ENCODE measurements at places on chromosomes 12 and 14.

- DNase-seq: no peak
These were observed 5.1 kb downstream of the CACNA1C start for GRCh38 chr12:2057795-2058408.

GRCh38 chr12:94545935-94546771 lies 86.5 kb upstream of the CEP83 start:
- peak; percentile 84 for DNase-seq

DNA sequence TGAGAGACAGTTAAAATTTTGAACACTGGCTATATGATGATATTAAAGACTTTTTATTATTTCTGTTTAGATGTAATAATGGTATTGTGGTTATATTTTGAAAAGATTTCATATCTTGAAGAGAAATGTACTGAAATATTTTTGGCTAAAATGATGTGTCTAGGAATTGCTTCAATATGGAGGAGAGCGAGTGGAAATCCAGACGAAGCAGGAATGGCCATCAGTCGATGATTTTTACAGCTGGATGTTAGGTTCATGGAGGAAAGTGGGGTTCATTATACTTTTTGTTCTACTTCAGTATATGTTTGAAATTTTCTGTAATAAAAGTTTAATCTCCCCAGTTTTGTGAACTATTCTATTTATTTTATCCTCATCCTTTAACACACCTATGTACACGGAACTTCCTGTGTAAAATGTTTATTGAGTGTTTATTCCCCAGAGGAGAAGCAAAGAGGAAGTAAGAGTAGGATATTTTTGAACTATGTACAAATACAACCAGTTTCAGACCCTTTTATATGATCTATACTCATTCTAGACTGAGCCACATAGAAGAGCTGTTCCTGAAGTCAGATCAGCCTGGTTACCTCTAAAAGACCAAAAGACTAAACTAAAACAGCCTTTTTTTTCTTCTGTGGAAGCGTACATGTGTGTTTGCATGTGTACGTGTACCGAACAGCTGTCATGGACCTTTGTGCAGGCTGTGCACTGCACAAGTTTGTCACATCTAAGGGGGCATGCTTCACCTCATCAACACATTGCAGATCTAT lies 211.0 kb upstream of the NUDT4 start:
- DNase-seq: no peak

GRCh38 chr14:40025101-40025500 lies 592.9 kb upstream of the FBXO33 start:
- no peak for DNase-seq

DNA sequence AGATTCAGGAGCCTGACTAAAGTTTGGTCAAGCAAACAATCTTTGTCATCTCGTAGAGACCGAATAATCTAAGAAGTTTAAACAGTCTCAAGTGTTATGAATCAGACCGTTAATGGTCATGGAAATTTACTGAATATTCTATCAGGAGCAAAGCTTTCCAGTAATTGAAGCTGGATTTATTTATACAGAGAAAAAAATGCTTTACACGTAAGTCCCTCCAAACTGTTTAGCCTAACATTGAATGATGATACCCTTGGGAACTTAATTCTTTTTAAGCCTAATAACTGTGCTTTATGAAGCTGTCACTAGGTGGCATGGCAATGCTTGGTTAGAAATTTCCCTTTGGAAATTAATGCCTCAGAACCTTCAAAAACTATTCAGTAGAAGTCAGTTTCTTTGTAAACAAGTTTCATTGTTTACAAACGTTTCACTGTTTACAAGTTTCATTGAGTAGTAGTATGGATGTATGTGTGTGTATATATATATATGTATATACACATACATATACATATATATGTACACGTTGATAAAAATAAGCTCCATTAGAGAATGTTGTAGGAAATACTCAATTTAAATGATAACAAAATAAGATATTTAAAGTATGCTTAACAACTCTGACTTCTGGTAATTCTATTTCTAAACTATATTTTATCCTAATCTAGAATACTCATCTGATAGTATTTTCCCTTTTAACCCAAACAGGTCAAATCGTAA lies 32.1 kb downstream of the DEPDC4 start:
- DNase-seq: peak; percentile 72

GRCh38 chr12:124227951-124228711 lies 66.8 kb upstream of the RFLNA start:
- DNase-seq: no peak

- no peak for DNase-seq
These were observed 10.9 kb upstream of the ZNF740 start for GRCh38 chr12:53169644-53170043.

- no peak for DNase-seq
These were observed 155.0 kb downstream of the GCH1 start for GRCh38 chr14:54747616-54748015.

DNA sequence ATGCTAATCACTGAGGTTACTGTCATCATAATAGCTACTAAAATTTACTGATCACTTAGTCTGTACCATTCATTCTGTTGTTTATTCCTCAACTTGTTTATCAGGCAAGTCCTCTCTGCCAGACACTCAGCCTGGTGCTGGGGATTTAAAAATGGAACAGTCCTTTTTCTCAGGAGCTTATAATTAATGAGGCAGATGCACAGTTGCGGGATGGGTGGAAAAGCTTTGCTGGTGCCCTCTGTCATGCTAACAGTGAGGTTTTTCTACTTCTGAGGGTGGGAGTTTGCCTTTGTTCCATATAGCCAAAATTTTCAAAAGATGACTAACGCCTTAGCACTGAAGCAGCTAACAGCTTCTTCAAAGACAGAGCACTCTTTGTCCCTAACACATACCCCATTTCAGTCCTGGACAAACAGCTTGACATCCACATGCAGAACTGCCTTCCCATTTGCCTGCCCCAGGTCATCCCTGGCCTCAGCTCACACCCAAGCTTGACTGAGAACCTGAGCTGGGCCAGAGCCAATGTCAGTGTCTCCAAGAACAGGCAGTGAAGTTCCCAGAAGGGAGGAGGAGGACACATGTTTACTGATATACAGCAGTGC lies 30.8 kb upstream of the HSPB8 start:
- DNase-seq: peak; percentile 68

GRCh38 chr14:93375673-93376156 lies 28.7 kb downstream of the COX8C start:
- no peak for DNase-seq

GRCh38 chr14:59069163-59069854 lies 119.2 kb upstream of the DAAM1 start:
- DNase-seq: no peak

DNA sequence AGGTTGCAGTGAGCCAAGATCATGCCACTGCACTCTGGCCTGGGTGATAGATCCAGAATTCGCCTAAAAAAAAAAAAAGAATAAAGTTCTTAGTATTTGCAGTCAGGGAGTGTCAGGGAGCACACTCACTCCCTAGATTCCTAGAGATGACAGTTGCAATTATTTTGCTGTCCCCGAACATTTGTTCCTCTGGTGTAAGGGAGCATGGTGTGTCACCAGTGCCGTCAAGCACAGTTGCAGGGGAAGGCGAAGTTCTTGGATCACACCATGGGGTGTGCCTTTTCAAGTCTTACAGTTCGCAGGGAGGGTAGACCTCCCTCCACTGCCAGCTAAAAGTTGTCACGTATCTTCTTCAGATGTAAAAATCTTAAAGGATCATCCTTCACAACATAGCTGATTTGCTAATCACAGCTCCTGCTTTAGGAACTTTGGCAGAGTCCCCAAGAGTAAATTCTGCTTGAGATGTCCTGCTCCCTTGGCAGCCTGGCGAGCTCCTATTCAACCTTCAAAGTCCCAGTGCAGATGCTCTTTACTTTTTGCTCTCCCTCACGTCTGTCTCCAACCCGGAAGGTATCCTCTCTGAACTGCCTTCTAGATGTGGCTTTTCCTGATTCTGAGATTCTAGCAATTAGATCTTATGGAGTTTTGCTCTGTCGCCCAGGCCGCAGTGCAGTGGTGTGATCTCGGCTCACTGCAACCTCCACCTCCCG lies 11.3 kb downstream of the ACACB start:
- DNase-seq: no peak

DNA sequence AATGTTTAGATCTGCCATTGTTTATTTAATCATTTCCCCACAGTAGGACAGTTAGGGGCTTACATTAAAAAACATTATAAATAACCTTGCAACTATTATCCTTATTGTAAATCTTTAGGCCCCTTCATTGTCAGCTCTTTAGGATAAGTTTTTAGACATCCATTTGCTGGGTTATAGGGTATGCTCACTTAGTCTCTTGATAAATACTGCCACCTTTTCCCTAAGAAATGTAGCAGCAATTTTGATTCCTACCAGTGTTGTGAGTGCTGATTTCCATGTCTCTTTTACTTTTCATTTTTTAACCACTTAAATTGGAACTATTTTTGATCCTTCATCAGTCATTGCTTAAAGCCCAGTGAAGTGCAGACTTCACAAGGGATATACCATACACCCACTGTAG lies 94.4 kb downstream of the AVPR1A start:
- DNase-seq: no peak

GRCh38 chr12:131368668-131369071 lies 342.2 kb upstream of the SFSWAP start:
- no peak for DNase-seq

DNA sequence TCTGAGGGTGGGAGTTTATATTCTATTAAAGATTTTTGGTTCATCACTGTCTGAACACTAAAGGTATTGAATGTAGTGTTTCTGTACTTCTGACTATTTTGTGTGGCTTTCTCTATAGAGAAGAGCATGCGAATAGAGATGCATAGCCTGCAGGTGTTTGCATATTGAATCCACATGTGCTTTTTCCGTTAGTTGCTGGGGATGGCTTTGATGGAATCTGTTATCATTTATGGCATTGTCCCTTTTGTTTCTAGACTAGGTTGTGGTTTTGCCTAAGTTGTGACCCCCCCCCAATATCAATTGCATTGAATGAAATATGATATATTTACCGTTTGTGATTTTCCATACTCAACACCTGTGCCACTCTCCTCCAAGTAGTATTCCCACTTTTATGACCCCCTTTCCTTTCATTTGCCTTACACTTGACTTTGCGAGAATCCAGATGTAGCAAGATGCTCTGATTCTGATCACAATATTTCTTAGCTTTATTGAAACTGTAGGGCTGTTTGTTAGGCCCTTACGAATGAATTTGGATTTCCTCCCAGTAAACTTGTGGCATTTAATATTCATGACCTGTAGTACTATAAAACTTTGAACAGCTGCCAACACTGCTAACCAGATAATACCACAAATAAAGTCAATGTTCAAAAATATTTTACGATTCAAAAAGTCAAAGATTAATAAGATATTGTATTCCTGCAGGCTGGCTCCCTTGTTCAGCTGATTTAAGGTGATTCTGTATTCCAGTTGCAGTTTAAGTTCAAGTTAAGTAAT lies 176.4 kb downstream of the TMTC2 start:
- DNase-seq: no peak

GRCh38 chr12:806200-806791 lies 53.9 kb downstream of the WNK1 start:
- no peak for DNase-seq

GRCh38 chr14:93976477-93977057 lies at the start of gene ASB2:
ASB2 (minus strand) TSS chr14:93976570; CDS start chr14:93964539, 12,031 bp downstream.
- peak; percentile 52 for DNase-seq

- peak; percentile 16 for DNase-seq
These were observed 29.2 kb upstream of the WSCD2 start for GRCh38 chr12:108099778-108100489.

- DNase-seq: no peak
These were observed 182.3 kb upstream of the GZMB start for GRCh38 chr14:24816011-24816928.

DNA sequence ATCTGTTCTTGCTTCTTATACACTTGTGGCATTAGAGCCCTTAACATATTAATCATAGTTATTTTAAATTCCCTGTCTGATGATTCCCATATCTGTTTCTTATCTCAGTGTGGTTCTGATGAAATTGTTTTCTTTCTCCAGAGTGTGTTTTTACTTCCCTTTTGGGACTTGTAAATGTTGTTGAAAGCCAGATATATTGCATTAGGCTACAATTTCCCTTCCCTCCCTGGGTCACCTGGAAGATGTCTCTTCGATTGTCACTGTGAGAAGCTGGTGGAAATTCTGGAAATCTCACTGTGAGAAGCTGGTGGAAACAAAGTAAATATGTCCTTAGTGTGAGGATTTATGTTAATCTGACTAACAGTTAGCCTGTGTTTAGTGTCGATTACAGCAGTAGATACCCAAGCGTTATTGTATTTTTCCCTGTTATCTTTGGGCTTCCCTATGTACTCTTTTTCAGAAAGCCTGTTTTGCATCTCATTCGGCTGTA lies 717.3 kb downstream of the TRHDE start:
- DNase-seq: no peak

GRCh38 chr14:91331721-91332120 lies 85.9 kb downstream of the CCDC88C start:
- DNase-seq: no peak

DNA sequence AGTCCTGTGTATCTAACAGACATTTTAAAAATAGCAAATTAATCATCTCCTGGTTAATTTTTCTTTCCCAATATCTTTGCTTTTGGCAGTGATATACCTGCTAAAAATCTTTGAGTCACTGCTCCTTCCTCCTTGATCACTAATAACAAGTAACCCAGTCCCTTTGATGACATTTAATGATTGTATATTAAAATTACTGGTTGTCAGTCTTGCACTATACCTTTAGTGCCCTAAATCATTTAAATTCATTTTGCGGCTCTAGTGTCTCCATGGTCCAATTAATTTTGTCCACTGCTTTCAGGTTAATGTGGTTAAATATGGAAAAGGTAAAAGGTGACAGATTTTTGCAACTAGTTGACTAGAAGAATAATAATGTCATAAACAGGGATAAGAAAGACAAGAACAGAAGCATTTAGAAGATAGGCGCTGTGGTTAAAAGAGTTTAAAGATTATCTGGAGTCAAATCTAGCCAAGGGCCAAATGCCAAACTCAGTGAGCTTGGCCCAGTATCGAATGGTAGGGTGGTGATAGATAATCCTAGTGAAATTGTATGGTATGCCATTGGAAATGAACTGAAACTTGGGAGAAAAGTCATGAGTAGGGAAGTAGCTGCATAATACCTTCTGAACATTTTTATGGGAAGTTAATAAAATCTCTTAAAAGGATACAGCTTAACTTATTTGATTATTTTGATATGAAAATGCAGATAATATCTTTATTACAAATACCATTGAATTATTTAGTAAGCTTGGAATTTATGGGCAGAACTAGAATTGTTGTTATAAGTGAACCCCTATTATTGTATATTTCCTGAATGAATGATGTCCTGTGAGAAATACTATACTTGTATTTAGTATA lies 115.0 kb downstream of the PCNX1 start:
- DNase-seq: no peak
